ENCODE measurements at places on chromosomes 2 and 18. TPM values are rescaled to one million over a fixed set of nuclear protein-coding genes. Genes with fewer than 3 reads are reported as not detected.

The KCNF1 gene
- total RNA-seq, result not detected

The CDH19 gene
- total RNA-seq, result 0.21 TPM

GRCh38 chr2:12641441-12641840 lies 75.3 kb upstream of the TRIB2 start:
- H3K4me3 ChIP-seq, result no peak overlapping the region
- no peak for DNase-seq
- H3K4me1 ChIP-seq, result peaks cover 7% of the 10 kb centered on the region
- no peaks in the 10 kb centered on the region for H3K36me3 ChIP-seq

The RAB27B gene
- total RNA-seq, result 0.11 TPM

- DNase-seq, result no peak
- no peak overlapping the region for H3K27ac ChIP-seq
- no peaks in the 10 kb centered on the region for H3K36me3 ChIP-seq
- no peaks in the 10 kb centered on the region for H3K27me3 ChIP-seq
- H3K4me1 ChIP-seq, result no peaks in the 10 kb centered on the region
Measured at GRCh38 chr2:133801946-133802345, 233.7 kb upstream of the NCKAP5 start.

The STK39 gene
- 7.5 TPM for total RNA-seq

The LRP1B gene
- not detected for total RNA-seq

GRCh38 chr2:230797515-230798495 lies 66.9 kb upstream of the ITM2C start:
- H3K4me3 ChIP-seq, result no peak overlapping the region
- H3K27me3 ChIP-seq, result no peaks in the 10 kb centered on the region
- peak overlapping the region; percentile 14 for H3K27ac ChIP-seq
- peak; percentile 16 for DNase-seq
- H3K4me1 ChIP-seq, result peaks cover 14% of the 10 kb centered on the region
- peaks cover 15% of the 10 kb centered on the region for H3K36me3 ChIP-seq

DNA sequence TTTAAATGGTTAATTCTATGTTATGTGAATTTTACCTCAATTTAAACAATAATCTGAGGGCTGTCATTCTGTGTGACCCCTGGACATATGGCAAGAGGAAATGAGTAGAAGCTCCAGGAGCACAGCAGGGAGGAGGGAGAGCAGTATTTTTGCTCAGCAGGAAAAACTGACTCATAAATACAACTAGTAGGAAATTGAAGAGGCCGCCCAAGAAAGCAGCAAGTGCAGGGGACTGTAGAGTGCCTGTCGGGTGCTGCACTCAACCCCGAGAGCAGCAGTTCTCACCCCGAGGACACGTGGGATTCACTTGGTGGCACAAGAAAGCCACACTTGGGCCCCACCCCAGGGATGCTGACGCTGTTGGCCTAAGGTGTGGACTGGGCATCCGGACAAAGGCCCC lies 60.8 kb downstream of the NPAS2 start:
- no peak overlapping the region for H3K27ac ChIP-seq
- H3K27me3 ChIP-seq, result no peaks in the 10 kb centered on the region
- no peak for DNase-seq

- no peaks in the 10 kb centered on the region for H3K36me3 ChIP-seq
- H3K27me3 ChIP-seq, result no peaks in the 10 kb centered on the region
- H3K27ac ChIP-seq, result peak overlapping the region; percentile 95
Measured at GRCh38 chr18:13381944-13382365, 163.4 kb downstream of the LDLRAD4 start.

Measured in ascending aorta (tissue), 2 donors.